ENCODE measurements at places on chromosomes 16 and 17.

DNA sequence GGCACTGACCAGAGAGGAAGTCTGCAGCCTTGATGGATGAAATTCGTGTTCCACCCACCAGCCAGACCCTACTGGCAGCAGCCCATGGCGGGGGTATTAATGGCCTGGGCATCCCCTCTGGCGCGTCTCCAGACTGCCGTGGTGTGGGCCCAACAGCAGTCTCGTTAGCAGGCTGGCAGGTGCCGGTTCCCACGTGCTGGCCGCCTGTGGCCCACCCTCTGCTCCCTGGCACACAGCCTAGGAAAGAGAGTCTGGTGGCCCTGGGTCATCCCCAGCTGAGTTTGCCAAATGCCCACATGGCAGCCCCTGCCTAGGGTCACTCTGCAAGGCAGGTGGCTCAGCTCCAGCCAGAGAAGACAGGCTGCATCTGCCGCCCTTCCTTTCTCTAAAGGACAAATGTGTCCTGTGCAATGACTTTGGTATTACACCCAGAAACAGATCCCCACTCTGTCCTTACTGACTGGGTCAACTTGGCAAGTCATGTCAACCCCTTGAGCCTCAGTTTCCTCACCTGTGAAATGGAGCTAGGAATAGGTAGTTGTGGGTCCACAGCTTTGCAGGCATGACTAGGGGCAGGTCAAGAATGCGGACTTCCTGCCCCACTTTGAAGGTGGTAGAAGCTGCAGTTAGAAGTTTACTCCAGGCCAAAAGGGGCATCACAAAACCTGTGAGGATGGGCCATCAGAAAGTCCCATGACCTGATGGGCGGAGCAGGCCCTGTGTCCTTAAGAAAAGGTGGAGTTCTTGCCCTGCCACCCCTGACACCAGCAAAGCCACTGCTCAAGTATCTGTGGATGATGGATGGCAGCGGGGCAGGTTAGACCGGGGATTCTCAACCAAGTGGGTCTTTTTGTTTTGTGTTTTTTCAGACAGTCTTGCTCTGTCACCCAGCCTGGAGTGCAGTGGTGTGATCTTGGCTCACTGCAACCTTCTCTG is 76.6 kb downstream of the ABCC6 start:
- peak; percentile 40 for DNase-seq

DNA sequence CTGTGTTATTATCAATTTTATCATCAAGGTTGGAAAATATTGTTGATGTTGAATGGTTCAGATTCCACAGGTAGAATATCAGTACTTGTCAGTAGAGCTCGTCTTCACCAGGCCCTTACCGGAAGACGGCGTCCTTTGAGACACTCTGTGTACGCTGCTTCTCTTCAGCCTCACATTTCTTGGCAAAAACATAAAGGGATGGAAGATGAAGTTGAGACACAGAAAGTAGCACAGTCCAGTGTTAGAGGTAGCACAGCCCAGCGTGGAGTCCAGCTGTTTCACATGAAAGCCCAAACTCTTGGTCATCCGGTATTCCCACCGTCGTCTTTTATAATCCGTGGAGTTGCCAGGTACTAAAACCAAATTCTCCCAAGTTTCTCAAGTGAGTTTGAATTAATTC is 30.4 kb downstream of the ATP2C2 start:
- DNase-seq = no peak

DNA sequence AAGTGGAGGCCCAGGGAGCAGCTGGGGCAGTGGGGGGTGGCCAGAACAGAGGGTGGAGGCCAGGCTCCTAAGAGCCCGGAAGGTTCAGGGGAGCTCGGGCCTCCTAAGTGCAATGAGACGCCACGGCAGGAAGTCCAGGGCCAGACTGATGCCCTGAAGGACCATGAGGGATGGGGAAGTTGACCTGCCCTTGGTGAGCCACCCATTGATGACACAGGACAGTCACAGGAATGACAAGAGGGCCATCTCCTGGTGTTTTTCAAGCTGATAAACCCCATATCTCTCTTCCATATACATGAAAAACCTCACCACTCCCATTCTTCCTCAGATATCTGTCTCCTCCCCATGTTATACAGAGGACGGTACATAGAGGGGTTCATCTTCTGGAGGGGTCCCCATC is 5.8 kb upstream of the MRPL58 start:
- no peak for DNase-seq

- DNase-seq = peak; percentile 70
Measured at GRCh38 chr17:15649861-15650421, 30.4 kb upstream of the FBXW10B start.

All from Peyer's patch (tissue), 4 donors.